ENCODE measurements at places on chromosomes 1 and 21. TPM values are rescaled to one million over a fixed set of nuclear protein-coding genes. Genes with fewer than 3 reads are reported as not detected.

Gene PRAMEF7
- total RNA-seq = not detected

Gene PDE9A
- total RNA-seq = 28.2 TPM

Gene DIO1
- total RNA-seq = not detected

Gene PAQR6
- 14.6 TPM for total RNA-seq

Gene EPHX1
- 41.0 TPM for total RNA-seq

DNA sequence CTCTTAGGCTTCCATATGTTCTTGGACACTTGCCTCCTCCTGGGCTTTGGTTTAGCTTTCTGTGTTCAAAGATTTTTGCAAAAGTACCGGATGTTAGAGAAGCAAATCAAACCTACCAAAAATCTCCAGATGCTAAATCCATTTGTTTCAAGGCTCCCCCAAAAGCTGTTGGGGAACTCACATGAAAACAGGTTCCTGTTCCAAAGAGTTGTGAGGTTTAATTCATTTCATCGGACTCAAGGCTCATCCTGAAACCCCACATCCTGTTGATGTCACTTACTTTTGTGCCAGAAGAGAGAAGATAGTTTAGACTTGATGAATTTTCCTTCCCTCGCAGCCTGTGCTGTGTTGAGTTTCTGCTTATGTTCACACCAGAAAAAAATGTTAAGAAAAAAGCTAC is 41.7 kb upstream of the RXRG start:
- DNase-seq = no peak

DNA sequence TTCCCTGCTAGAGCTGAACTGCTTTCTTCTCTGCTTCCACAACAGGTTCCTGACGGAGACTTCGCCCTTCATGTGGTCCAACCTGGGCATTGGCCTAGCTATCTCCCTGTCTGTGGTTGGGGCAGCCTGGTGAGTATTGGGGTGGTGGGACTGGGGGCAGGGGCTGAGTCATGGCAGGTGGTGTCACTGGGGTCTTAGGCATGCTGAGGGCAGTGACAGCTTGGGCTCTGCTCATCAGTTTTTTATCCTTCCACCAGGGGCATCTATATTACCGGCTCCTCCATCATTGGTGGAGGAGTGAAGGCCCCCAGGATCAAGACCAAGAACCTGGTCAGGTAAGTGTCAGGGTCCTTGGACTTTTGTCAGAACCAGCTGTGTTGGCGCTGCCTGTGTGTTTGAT is 1.3 kb downstream of the ATP6V0B start:
- DNase-seq = no peak

GRCh38 chr1:995665-996633 is 3.9 kb downstream of the HES4 start:
- peak; percentile 35 for DNase-seq

DNA sequence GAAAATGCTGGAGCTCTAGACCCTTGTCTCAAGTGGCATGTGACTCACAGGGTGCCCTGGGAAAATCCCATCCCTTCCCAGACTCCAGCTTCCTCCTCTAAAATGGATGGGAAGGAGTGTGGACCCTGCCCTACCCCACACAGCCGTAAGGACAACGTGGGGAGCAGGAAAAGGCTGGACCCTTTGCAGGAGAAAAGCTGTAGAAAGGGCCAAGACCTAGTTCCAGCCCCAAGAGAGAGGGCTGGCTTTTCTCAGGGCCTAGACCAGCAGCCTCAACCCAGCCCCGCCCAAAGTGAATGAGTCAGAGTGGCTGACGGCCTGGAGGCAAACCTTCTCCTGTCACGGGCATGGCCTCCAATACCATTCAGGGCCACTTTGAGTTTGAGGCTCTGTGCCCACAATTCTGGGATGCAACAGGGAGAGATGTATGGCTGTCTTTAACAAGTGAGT is 1.1 kb downstream of the LAMB3 start:
- no peak for DNase-seq
